ENCODE measurements at places on chromosomes 11 and 22.

- no peak for DNase-seq
These were observed 13.8 kb downstream of the MRGPRF start for GRCh38 chr11:68999093-68999747.

- no peak for DNase-seq
These were observed 104.7 kb upstream of the CLMP start for GRCh38 chr11:123299721-123300120.

DNA sequence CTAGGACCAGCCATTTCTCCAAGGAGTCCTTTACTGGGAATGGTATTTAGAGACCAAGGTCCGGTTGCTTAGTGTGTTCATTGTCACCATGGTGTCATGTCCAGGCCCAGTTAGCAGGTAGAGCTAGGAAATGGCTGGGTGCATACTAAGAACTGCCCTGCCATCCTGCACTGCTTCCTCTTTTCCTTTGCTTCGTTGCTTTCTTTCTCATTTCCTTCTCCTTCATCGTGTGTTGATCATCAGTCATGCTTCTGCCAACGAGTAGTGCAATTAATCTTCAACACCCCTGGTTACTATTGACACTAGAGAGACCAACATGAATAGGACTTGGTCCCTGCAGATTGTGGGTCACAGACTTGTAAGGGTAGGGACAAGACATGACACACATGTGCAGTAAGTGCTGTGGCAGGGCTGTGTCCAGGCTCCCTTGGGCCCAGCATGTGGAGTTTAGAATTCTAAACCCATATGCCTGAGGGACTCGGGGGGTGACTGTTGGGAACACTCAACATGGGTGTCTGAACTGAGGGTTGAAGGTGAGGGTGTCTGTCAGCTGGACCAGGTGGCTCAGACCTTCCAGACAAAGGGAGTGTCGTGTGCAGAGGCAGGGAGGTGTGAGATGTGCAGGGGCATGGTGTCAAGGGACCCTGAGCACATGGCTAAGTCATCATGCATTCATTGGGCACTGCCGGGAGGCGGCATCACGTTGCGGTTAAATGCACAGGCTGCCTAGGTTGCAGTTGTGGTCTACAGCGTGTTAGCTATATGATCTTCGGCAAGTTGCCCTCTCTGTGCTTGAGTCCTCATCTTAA is 42.6 kb downstream of the ST14 start:
- DNase-seq = no peak

DNA sequence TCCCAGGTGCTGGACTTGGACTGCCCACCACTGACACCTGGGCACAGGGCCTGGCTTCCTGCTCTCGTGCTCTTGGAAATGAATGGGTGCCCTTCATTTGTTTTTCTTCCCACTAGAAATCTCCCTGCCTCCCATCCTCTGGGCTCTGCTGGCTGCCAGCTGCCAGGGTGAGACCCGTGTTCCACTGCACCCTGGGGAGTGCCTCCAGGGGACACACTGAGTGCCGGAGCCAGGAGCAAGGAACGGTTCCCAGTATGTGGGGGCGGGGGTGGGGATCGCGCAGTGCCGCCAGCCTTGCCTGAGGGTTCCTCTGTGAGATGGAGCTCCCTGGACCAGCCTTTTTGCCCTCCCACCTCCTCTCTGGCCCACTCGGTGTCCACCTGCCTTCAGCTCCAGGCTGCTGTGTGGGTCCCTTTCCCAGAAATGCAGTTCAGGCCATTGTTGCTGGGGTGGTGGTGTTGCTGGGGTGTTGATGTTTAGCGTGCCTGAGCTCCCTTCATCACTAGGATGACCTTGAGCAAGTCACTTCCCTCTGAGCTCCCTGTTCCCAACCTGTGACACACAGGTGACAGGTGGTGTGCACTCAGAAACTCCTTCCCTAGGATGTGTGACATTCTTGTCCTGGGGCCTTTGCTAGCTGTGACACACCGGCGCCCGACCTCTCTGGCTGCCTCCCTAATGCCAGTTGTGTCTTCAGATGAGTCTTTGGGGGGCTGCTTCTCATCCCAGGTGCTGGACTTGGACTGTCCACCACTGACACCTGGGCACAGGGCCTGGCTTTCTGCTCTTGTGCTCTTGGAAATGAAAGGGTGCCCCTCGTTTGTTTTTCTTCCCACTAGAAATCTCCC is 72.1 kb downstream of the MED15 start:
- DNase-seq = no peak

DNA sequence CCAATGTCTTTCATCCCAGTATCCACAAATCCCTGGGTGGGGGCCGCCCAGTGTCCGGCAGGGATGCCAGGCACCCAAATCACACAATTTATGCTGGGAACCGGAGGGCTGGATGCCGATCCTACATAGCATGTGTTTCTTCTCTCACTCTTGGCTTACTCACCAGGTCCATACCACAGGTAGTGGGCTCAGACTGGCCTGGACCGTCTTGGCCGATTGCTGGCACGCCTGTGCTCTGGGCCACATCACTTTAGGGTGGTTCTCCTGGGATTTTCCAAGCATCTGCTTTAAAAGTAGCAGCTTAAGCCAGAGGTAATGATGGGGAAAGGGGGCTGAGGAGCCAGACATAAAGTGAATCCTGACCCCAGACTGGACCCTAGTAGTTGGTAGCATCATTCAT is 22.6 kb upstream of the ALDH3B2 start:
- DNase-seq = no peak

GRCh38 chr22:49972163-49973017 is 11.8 kb downstream of the PIM3 start:
- no peak for DNase-seq

DNA sequence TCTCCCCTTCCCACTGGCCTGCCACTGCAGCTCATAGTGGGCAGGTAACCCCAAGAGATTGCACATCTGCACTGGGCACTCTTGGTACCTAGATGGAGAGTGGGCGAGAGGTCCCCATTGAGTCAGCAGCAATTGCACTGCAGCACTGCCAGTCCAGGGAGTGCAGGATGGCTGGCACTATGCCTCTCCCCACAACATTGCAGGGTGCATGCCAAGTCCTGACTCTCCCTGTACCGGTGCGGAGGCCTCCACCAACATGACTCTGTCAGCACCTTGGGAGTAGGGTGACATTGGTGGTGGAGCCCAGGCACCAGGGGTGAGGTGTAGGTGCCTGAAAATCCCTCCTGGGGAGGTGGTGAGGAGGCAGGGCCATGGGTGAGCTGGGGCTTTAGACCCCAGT is 82.2 kb downstream of the TRAF6 start:
- DNase-seq = no peak

DNA sequence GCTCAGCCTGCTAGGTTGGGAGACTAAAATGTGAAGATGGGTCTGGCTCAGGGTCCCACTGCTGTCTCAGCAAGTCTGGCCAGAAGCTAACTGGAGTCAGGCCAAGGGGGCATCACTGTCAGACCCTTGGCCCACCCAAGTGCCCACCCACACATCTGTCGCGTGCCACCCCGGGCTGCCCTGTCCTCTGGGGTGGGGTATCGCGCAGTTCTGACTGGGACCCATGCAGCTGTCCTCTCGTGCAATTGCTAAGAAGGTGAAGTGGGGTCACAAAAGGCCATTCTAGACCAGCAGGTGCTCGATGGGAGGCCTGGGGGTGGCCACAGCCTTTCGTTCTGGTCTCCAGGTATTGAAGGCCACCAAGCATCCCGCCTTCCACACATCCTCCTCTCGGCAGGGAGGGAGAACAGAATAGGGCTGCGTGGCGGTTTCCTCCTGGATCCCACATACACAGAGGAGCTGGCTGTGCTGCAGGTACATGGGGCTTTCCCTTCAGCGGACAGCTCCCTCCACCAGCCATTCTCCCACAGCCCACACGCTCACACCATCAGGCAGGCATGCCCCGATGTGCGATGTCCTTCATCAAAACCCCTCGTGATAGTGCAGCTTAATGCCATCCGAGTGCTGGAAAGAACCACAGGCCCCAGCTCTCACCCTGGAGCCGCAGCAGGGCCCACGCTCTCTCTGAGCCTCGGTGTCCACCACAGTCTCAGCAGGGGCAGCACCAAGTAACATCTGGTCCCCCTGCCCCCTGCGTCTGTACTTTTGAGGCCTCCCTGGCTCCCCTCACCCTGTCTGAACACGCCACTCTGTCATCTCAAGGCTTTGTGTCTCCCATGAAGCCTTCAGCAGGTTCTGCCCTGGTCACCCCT is 37.6 kb downstream of the SHANK2 start:
- no peak for DNase-seq

DNA sequence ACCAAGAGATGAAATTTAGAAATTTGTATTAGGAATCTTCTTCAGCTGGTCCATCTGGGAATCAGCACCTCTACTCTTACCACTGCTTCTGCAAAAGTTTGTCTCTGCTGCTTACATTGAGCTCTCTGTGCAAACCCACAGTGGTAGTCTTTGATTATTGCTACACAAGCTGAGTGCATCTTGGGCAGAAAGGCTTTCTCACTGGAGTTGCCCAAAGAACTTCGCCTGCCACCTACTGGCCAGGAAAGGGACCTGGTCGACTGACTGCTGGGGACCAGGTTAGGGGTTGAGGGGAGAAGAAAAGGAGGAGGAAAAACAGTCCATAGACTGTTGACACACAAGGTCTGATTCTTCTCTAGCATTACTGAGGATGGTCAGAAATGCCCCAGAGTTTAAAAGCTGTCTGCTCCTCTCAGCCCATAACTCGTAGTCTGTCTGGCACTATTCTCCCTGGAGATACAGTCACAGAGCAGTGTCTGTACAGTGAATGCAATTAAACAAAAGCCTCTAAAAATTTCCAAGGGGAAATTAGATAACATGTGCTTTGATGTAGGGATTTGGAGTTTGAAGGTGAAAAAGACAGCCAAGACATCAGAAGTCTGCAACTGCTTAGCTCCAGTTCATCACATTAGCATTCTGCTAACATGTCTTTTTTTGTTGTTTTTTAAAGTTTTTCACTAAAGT is 215.0 kb upstream of the CTSC start:
- peak; percentile 60 for DNase-seq

All from iris pigment epithelial cell (primary cell).